ENCODE measurements at places on chromosomes 1 and 21. TPM values are rescaled to one million over a fixed set of nuclear protein-coding genes. Genes with fewer than 3 reads are reported as not detected.

Gene B3GALT2
- total RNA-seq = 83.4 TPM

GRCh38 chr1:117188816-117189437, 21.8 kb downstream of the VTCN1 start:
- DNase-seq = no peak

DNA sequence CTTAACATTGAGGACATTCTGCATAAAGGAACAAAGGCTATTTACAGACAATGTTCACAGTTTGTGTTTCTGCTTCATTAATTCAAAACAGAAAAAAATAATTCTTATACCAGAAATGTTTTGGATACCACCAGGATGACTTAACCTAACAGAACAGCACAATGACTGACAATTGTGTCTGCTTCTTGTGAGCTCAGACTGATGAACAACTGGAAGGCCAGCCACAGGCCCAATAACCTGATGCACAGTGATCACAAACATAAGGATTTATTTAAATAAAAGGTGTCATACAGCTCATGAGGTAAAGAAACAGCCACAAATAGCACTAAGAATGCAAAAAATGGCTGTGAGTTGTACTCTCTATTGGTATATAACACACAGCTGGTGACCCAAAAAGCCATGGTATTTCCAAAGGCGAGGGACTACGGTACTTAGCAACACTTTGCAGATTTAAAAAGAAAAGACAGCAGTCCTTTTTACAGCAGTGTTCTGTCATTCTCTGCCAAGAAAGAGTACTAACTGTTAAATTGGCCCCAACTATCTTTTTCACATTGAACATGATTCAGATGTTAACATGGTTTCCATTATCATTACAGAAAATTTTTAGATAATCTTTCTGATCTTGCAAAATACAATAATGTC, 32.1 kb upstream of the DDAH1 start:
- no peak for DNase-seq

DNA sequence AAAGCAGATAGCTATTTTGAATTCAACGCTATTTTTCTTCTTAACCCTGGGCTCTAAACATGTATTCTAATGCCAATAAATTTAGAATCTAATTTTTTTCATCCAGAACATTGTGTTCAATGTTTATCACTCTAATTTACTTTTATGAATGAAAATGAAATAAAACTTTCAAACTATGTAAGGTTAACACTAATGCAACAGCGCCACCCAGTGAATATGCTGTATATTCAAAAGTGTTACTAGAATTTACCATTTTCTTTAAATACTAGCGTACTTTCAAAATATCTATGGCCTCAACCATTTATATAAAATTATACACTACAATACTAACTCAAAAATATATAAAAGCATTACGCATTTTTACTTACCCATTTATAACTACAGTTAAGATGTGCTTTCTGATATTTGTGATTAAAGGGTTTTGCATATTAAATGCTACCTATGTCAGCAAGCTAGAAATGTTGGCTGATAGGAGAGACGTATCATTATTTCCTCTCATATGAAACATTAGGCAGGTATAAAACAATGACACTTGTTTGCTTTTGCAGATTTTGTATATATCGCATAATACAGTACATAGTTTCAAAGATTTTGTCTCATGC, 5.9 kb upstream of the NUF2 start:
- DNase-seq = no peak

Data from left ventricle myocardium superior (tissue), 1 donor.